Renal cortical epithelial cell (primary cell): ENCODE measurements at places on chromosomes 13 and 19.

DNA sequence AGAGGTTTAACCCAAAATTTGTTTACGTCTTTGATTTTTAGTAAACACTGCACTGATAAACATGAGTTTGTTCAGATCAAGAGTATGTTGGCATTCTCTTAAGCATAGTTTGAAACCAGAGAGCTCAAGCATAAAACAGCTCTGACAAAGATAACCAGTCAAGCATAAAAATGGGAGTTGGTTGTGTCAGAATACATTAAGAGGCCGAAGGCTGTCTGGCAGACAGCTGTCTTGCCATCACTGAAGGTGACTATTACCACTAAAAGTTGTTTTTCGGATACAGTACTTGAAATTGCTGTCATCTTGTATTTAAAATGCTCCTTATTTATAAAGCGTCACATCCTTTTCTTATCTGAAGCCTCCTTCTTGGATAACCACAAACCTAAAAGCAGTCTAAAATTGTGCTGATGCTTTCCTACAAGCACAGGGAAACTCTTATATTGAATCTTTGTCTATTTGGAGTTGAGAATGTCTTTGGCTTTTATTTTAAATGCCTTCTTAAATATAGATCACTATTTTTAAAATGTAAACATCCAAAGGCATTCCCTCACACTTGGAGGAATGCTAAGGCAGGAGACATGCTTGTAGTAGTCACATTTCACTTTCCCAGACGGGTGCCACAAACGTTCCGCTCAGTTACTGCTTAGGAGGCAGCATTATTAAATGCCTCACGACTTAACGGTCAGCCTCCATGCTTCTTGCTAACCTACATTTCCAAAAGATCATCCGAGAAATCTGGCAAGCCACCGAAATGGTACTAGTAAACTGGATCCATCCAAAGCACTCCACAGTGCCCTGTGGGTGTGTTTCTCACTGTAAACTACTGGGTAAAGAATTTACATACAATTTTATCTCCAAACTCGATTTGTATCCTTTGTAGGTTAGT lies 1.5 kb downstream of the SMAD9 start:
- DNase-seq, result peak; percentile 78

DNA sequence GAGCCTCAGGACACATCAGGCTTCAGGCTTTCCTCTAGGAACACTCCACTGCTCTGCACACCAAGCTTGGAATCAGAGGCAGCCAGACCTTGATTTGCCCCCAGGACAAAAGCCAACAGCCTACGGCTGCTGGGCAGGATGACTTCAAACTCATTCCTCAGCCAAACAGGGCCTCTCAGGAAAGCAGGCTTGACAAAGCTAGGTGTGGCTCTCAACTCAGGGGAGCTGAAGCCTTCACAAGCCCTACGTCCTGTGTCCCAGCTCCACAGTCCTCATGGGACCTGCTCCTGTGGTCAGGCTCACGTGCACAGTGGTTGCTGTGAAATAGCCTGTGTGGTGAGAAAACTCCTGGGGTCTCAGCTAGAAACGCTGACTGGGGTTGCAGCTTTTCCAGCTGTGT lies 398.9 kb upstream of the ZNF507 start:
- DNase-seq, result no peak

DNA sequence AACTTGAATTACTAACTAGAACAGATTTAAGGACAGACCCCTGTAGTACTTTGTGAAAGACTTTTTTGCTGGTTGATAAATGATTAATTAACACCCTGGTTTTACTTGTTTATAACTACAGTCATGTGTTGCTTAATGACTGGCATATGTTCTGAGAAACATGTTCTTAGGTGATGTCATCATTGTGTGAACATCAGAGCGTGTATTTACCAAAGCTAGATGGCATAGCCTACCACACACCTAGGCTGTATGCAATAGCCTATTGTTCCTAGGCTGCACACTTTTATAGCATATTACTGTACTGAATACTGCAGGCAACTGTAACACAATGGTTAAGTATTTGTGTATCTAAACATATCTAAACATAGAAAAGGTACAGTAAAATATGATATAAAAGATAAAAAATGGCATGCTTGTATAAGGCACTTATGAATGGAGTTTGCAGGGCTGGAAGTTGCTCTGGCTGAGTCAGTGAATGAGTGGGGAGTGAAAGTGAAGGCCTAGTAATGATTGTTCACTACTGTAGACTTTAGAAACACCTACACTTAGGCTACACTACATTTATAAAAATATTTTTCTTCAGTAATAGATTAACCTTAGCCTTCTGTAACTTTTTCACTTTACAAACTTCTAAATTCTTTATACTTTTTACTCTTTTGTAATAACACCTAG lies 260.3 kb downstream of the KCNRG start:
- DNase-seq, result peak; percentile 97

DNA sequence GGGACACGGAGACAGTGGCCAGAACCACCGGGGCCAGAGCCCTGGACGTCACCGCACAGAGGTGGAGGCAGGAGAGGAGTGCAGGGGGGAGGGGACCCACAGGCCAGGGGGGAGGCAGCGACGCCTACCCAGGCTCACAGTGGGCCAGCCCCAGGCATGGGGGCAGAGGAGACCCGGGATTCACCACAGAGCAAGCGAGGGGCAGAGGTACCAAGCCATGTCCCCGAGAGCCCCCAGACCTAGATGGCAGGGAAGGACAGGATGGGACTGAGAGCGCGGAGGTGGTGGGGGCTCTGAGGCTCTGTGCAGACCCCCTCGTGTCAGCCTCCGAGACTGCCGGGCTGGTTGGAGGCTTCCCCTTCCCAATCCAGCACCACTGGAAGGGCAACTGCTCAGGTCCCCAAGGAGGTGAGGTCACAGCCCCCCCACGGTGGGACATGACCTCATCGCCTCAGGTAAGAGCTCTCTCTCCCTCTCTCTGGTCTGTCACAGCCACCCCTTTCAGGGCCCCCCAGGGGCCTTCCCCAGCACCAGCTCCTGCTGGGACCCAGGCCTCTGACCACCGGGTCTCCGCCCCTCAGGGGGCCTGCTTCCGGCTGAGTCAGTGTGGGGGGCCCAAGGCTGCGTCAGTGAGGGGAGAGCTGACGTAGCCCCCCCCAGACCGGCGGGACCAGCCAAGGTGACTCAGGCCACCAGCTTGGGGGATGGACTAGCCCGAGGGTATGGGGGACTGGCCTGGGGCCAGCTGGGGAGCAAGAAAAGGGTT lies 2.2 kb upstream of the IL11 start:
- DNase-seq, result no peak

DNA sequence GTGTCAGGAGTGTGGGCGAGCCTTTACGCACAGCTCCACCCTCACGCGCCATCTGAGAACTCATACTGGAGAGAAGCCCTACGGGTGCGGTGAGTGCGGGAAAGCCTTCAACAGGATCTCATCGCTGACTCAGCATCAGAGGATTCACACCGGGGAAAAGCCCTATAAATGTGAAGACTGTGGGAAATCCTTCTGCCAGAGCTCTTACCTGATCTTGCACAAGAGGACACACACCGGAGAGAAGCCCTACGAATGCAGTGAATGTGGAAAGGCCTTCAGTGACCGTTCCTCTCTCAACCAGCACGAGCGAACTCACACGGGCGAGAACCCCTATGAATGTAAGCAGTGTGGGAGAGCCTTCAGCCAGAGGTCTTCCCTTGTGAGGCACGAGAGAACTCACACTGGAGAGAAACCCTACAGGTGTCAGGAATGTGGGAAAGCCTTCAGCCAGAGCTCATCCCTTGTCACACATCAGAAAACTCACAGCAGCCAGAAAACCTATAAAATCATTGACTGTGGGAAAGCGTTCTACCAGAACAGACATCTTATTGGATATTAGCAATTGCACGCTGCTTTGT lies 6.9 kb upstream of the ZNF555 start:
- DNase-seq, result no peak

GRCh38 chr19:13920940-13921747 lies 15.1 kb downstream of the CC2D1A start:
- DNase-seq, result peak; percentile 32

GRCh38 chr19:51771376-51772130 lies 10.6 kb downstream of the FPR2 start:
- DNase-seq, result no peak

- DNase-seq, result peak; percentile 84
These were observed 106.4 kb upstream of the MLNR start for GRCh38 chr13:49113526-49114286.
